Epithelial cell of esophagus (primary cell): ENCODE measurements at places on chromosomes 13 and 19.

- DNase-seq, result peak; percentile 81
Observed at GRCh38 chr13:48595431-48596429, 58.0 kb upstream of the CYSLTR2 start.

GRCh38 chr19:51093101-51093500 lies 10.4 kb upstream of the KLK14 start:
- no peak for DNase-seq

DNA sequence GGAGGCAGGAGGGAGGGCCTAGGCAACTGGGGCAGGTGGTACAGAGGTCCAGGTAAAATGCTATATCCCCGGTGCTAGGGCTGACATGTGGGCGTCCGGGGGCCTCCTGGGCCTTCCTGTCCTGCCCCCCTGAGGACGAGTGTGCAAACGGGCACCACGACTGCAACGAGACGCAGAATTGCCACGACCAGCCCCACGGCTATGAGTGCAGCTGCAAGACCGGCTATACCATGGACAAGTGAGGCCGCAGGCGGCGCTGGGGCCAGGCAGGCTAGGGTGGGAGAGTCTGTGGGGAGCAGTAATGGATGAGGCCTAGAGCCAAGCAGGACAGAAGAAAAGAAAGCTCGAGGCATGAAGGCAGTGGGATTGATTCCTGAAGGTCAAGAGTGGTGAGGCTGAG lies 21.3 kb downstream of the CNFN start:
- no peak for DNase-seq

DNA sequence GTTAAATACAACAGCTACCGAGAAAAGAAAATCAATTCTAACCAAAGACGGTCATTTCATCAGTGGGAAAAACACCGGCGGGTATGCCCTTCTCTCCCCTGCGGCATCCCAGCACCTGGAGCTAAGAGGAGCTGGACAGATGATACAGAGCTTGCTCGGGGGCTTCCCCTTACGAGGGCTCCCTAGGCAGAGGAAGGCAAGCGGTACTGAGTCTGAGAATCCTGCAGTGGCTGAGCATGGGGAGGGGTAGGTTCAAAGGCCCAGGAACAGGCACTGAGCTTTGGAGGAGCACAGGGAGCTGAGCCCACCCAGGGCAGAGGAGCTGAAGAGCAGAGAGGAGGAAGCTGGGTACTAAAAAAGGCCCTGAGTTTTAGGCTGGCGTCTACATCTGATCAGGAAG lies 12.7 kb downstream of the STK24 start:
- DNase-seq, result no peak

DNA sequence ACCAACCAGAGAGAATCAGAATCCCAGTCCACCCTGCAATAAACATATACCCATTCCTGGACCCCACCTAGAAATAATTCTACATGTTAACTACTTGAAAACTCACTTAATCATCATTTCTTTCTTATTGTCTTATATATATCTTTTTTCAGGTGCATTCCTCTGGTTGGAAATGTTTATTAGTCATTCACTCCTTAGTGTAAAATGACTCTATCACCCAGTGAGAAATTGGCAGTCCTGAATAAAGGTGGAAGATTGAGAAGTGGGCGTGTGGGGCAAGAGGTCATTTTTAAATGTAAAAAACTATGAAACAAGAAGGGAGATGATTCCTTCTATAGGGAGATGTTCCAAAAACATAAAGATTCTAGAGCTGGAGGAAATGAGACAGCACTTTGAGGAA lies 101.2 kb upstream of the MBNL2 start:
- peak; percentile 26 for DNase-seq

DNA sequence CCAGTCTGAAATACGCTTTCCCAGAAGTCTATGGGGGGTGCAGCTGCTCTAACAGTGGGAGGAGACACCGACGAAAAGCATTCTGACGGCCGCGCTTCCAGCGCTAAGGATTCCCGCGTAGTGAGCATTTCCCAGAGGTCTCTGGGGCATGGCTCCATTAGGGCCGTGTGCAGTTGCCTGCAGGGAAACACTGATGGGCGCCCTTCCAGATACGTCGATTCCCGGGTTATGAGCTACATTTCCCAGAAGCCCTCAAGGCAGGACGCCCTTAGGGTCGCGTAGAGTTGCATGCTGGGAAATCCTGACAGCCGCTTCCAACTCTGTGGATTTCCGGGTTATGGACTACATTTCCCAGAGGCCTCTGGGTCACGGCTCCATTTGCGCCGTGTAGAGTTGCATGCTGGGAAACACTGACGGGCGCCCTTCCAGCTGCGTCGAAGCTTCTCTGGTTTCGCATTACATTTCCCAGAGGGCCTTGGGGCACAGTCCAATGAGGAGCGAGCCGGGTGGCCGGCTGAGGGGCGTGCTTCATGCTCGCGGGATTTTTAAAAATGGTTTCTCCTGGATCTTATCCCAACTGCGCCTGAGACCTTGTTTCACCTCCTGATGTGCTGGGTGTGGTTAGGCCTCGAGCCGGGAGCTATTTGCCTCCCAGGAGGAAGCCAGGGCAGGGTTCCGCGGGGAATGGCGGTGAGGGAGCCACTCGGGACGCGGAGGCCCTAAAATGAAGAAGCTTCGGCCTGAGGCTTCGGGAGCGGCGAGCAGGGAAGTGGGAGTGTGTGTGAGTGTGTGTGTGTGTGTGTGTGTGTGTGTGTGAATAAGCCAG lies 17.2 kb upstream of the ZNF331 start:
- peak; percentile 98 for DNase-seq

DNA sequence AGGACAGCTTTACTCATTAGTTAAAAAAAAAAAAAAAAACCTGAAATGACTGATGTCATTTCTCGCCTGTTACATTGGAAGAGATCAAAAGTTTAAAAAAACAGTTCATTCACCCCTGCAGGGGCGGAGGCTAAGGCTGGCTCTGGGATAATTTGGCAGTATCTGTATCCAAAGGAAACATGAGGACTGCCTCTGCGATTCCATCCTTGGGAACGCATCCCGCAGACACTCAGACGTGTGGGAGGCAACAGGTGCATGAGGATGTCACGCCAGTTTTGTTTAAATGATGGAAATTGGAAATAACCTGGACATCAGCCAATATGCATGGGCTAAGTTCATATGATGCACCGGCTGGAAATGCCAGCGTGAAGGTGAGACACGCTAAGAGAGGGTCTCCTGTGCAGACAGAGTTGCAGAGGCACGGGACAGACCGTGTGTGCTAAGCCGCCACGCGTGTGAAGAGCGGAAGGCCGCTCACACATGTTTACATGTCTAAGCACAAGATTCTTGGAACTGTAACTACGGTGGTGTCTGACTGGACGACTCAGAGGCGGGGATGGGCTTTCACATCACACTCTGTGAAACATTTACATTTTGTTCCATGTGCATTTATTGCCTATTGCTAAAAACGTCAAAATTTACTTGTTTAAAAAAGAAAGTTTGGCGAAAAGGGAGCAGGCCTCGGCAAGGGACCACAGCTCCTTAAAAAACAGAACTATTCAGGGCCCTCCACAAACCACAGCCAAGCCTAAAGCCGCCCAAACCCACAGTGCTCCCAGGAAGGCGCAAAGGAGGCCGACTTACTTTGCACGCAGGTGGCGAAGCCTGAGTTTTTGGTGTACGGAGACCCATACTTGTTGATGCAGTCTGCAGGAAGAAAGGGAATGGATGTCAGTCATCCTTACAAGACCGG lies 17.9 kb downstream of the GAS6 start:
- no peak for DNase-seq

GRCh38 chr13:28012383-28012782 lies 23.9 kb upstream of the URAD start:
- peak; percentile 58 for DNase-seq

DNA sequence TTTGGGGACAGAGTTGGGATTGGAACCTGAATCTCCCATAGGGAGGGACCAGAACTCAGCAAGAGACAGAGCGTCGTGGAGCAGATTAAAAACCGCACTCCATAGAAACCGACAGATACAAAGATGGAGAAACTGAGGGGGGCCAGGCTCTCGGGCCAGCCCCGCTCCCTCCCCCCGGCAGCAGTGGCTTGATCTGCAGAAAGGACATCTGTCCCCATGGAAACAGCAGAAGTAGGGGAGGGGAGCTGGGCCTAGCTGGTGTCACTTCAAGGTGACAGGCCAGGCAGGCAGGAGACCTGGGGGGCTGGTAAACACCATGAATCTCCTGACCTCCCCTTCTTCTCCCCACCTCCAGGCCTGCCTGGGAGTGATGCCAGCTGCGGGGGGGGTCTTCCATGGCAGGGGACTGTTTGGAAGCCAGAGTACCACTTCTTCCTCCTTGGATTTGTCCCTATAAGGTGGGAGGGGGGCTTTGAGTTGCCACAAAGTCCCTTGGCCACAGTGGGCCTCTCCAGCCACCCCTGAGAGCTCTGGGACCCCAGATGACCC lies 10.9 kb downstream of the TMIGD2 start:
- no peak for DNase-seq

DNA sequence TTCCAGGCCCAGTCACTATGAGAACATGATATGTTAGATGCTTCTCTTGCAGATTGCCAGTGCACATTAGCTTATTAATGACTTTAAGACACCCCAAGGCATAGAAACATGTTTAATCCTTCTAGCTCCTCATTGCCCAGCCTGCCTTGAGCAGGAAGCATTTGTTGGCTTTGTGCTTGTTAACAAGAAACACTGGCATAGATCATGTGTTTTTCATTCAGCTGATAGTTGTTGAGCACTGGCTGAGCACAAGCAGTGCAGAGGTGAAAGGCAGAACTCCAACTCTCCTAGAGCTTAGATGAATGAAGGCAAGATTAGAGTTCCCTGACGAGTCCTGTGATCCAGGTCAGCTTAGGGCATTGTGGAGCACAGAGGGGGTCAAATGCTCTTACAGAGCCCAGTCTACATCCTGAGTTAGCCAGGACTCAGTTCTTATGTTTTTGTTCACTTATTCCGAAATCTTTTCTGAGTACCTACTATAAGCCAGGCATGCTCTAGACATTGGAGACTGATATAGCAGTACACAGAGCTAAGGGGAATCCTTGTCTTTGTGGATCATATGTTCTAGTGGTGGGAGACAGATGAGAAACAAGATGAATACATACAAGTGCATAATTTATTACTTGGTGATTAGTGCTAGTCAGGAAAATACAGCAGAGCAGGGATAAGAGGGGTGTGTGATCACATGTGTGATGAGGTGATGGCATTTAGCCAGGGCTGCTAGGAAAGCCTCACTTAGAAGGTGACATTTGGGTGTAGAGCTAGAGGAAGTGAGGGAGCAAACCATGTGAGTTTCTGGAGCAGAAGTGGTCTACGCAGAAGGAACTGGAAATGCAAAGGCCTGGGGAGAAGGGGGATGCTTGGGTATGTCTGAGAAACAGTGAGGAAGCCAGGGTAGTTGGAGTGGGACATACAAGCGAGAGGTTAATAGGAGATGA lies 101.2 kb downstream of the WASF3 start:
- DNase-seq, result no peak

- DNase-seq, result no peak
Observed at GRCh38 chr13:91295712-91296410, 51.6 kb upstream of the MIR17HG start.
